ENCODE measurements at places on chromosomes 1 and 21. TPM values are rescaled to one million over a fixed set of nuclear protein-coding genes. Genes with fewer than 3 reads are reported as not detected.

- DNase-seq = no peak
These were observed 1.4 kb upstream of the GSTM4 start for GRCh38 chr1:109654519-109654918.

DNA sequence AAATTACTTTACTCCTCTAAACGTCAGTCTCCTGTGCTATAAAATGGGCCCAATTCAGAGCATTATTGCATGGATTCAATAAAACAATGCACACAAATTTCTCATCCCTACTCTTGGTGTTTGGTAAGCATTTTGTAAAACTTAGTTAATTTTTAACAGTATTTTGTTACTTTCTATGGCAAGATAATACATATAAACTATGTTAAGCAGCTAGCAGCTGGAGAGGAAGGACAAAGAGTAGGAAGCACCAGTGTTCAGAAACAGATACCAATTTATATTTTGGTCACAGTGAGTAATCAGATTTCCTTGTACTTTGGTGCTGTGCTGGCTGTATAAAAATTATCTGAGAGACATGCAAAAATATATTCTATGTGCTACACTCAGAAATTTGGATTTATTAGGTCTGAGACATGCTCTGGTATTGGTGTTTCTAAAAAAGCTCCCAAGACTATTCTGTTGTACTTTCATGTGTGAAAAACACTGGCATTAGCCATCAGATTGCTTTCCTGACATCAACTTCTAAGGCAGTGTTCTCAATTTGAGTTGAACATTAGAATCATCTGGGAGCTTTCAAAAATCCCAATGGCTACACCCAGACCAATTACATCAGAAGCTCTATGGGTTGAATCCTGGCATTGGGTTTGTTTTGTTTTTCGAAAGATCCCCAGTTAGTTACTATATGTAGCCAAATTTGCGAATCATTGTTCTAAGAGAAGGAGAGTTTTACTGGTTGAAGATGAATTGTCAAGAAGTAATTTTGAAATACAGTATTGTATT lies 100.3 kb upstream of the C1orf87 start:
- DNase-seq = no peak

DNA sequence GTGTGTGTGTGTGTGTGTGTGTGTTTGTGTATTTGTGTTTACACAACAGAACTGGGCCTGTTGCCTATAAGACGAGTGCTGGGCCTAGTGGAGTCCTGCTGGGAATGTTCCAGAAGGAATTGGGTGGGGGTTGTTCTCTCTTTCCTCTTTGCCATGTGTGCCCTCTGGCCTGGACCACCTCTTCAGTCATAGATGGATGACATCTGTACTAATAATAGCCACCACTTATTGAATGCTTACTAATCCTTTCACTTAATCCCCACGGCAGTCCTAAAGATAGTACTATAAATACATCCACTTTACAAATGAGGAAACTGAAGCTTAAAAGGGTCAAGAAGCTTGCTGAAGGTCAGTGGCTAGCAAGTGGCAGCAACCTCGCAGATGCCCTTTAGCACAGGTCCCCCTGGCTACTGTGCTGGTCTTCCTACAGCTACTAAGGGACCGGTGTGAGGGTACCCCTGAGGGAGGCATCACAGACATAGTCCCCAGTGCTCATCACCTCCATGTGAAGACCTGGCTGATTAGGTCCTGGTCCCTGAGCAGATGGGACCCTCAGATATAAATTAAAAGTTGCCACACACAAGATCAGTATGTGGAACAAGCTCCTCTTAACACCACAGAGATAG lies 55.2 kb upstream of the KIF1B start:
- no peak for DNase-seq

GRCh38 chr21:44576025-44576420 lies 2.5 kb downstream of the KRTAP10-4 start:
- DNase-seq = no peak

GRCh38 chr1:85078903-85079302 lies 30.6 kb upstream of the MCOLN3 start:
- no peak for DNase-seq

GRCh38 chr1:174023440-174023839 lies 1.3 kb upstream of the RC3H1 start:
- DNase-seq = no peak

GRCh38 chr1:109712321-109712864 lies 342 bp downstream of the GSTM5 start:
- no peak for DNase-seq

- DNase-seq = no peak
These were observed 50.3 kb upstream of the CTPS1 start for GRCh38 chr1:40929155-40929554.

GRCh38 chr1:27126391-27126790 lies 28.5 kb downstream of the SLC9A1 start:
- DNase-seq = no peak

DNA sequence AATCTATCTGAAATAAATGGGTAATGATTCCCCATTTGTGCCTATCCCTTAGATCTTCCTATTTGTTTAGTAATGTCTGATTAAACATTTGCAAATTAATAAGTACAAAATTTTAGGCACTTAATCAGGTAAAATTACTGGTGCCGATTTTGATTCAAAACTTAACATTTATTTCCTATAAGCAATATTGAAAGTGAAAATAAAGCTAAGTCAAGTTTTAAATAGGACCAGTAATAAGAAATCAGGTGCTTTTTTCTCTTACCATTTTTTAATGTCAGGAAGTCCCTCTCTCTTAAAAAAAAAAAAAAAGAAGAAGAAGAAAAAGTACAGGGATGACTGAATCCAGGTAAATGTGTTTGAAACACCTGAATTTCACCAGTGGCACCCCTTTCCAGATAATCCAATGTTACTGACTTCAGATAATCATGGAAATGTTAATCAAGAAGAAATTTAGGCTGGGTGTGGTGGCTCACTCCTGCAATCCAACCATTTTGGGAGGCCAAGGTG lies 836 bp upstream of the GBP4 start:
- DNase-seq = no peak

GRCh38 chr1:236016782-236017400 lies 48.0 kb downstream of the NID1 start:
- DNase-seq = no peak

DNA sequence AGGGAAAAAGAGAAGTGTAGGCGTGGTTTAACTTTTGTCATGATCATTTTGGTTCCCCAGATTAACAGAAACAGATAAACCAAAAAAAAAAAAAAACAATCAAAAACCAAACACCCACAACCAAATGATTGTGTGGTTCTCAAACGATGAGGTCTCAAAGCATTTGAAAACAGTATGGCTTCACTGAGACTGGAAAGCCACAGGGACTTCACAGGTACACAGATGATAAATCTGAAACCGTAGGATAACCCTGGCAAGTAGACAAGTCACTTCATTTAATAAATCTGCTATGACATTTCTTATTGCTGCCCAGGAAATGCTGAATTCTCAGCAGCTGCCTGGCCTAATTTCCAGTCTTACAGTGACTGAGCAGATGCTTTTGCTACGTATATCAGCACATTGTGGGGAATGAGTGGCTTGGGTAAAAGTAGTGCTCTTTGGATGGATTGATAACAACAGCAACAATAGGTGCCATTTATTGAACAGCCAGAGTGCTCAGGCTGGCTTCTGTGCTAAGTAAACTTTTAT lies 6.1 kb downstream of the ST6GALNAC3 start:
- no peak for DNase-seq

DNA sequence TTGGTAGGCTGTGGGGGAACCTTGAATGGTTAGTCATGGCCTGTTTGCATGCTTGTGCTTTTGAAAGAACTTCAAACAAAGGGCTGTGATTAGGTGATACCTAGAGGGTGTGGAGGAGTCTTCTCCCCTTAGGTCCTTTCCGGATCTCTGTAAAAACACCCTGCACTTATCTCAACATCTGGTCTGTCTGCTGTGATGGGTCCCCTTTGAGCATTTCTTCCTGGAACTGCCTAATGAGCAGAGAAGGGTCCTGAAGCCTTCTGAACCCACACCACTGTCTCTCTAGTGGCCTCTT lies 59.6 kb downstream of the HUNK start:
- no peak for DNase-seq

GRCh38 chr1:47181955-47182675 lies 7.7 kb downstream of the PDZK1IP1 start:
- peak; percentile 90 for DNase-seq

GRCh38 chr21:28280611-28281010 lies 712.1 kb downstream of the LTN1 start:
- no peak for DNase-seq

- DNase-seq = no peak
These were observed 142.3 kb upstream of the KCNE2 start for GRCh38 chr21:34221331-34222030.

- DNase-seq = no peak
These were observed 427 bp downstream of the AKR7A2 start for GRCh38 chr1:19311503-19311930.

- no peak for DNase-seq
These were observed 217.8 kb upstream of the ZRANB2 start for GRCh38 chr1:71298633-71299032.

- DNase-seq = no peak
These were observed 16.4 kb downstream of the TNNT2 start for GRCh38 chr1:201360901-201361651.

GRCh38 chr1:200550367-200550766 lies 70.2 kb downstream of the KIF14 start:
- DNase-seq = no peak

DNA sequence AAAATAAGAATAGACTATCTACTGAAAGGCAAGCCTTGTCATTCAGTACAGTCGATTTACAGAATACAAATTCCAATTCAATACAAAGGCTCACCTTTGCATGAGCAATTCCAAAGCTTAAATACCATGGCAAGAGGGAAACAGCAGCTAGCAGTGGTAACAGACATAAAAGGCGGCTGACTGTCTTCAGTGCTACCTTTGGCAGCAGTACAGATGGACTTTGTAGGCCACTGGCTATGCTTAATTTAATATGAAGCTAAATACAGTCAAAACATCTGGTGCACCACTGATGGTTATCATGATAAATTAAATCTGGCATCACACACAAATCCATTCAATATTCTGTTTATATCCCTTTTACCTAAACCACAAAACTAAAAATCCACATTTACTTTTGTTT lies 62.4 kb downstream of the RERE start:
- DNase-seq = no peak

Gene DNAJC28
- 0.82 TPM for total RNA-seq

Gene SLAMF6
- 1.0 TPM for total RNA-seq

Gene OR6F1
- not detected for total RNA-seq

Gene RCAN1
- total RNA-seq = 14.0 TPM

Gene AHDC1
- 37.8 TPM for total RNA-seq

Gene WDR77
- 92.3 TPM for total RNA-seq
